ENCODE measurements at places on chromosomes 1 and 21.

GRCh38 chr1:19840228-19840627, 25.1 kb upstream of the RNF186 start:
- DNase-seq = no peak

GRCh38 chr1:241611736-241612135, 28.4 kb downstream of the CHML start:
- no peak for DNase-seq

DNA sequence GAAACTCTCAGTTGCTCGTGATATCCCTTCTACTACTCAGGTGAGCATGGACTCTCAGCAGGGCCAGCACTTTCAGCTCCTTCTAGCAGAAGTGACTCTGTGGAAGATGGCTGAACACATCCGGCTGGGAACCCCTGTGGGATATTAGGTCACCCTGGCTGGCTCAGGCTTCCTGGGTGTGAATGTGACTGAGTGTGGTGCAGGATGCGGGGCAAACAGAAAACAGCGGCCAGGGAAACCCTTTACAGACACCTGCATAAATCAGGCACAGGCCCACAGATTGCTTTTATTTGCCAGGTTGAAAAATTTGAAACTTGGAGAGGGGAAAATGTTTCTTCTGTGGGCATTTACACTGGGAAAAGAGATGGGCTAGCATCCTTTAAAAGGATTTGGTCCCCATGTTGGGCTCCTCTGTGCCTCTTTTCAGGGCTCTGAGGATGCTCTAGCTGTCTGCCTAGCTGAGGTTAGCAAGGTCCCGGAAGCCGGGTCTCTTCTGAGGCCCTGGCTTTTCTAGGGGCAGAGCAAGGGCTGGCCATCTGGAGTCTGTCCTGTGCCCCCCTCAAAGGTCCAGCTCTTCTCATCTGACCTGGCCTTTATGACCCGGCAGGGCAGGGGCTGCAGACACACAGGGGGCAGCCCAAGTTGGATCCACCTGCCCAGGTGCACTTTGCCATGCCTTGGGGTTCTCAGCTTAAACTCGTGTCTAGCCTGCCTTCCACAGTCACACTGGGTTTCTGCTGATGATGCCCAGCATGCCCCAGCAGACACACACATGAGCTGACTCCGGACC, 243.0 kb downstream of the SIPA1L2 start:
- DNase-seq = no peak

DNA sequence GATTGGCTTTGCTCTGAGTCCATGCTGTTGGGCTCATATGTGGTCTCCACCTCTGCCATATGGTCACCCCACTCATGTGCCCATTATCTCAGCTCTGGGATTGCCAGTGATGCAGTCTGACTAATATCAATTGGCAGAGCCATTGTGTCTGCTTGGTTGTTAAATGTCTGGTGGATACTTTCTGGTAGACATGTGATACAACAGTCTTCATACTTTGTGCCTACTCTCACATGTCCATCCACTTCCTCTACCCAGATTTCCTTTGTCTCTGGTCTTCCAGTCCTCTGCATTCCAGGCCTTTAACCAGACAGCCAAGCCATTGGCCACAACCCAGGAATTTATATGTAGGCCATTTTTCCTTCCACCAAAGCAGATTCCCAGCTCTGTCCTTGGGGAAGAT, 30.8 kb upstream of the DIPK1A start:
- no peak for DNase-seq

Data from Right ventricle myocardium superior (tissue), 1 donor.